Cardiac atrium fibroblast (primary cell): ENCODE measurements at places on chromosomes 7 and 10. TPM values are rescaled to one million over a fixed set of nuclear protein-coding genes. Genes with fewer than 3 reads are reported as not detected.

Gene CYP2C19
- not detected in 2 replicates for total RNA-seq

Gene AQP1
- total RNA-seq = 4.4 and 7.9 TPM in 2 replicates

Gene CYP26C1
- 0.32 and 4.7 TPM in 2 replicates for total RNA-seq

Gene CFTR
- total RNA-seq = not detected in 2 replicates

Gene IQUB
- total RNA-seq = under 0.01 and 0.54 TPM in 2 replicates

Gene CH25H
- total RNA-seq = 2.8 TPM in 1 of 2 replicates, not detected in the other

Gene DEPP1
- total RNA-seq = 57.2 and 84.2 TPM in 2 replicates

Gene TRDMT1
- total RNA-seq = 3.1 and 3.6 TPM in 2 replicates

Gene STEAP1
- 29.4 and 72.7 TPM in 2 replicates for total RNA-seq

Gene STAG3
- 0.16 and 1.8 TPM in 2 replicates for total RNA-seq

Gene CYP2C18
- total RNA-seq = not detected in 2 replicates

Gene MEST
- total RNA-seq = 289 and 504 TPM in 2 replicates

Gene INTS1
- total RNA-seq = 52.8 and 63.5 TPM in 2 replicates

Gene LFNG
- 4.5 and 6.8 TPM in 2 replicates for total RNA-seq

Gene GSDME
- total RNA-seq = 14.9 and 26.5 TPM in 2 replicates

Gene GJD4
- not detected in 2 replicates for total RNA-seq

Gene KNDC1
- 0.36 and 0.49 TPM in 2 replicates for total RNA-seq

Gene CDK1
- total RNA-seq = 12.1 and 24.8 TPM in 2 replicates
